ENCODE measurements at places on chromosomes 7 and 10.
A peak's percentile ranks its signal among the peaks of the same experiment; 100 is the strongest.

- peak; percentile 36 for DNase-seq
These were observed 71.2 kb upstream of the KCTD7 start for GRCh38 chr7:66557214-66558200.

DNA sequence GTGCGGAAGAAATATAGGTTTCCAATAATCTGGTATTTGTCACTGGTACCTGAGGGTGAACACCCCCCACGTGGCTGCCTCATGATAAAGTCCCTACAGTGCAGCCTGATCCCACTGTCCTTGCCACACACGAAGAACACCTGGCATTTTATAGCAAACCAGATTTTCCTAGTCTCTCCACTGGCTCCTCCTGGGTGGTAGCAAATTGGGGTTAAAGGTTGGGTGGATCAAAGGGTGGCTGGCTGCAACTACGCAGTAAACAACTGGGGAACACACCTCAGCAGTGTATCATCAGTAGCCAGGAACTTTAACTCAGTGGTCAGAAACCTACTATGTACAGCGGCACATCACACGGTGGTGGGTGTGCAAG lies 10.3 kb downstream of the SEPHS1 start:
- no peak for DNase-seq

DNA sequence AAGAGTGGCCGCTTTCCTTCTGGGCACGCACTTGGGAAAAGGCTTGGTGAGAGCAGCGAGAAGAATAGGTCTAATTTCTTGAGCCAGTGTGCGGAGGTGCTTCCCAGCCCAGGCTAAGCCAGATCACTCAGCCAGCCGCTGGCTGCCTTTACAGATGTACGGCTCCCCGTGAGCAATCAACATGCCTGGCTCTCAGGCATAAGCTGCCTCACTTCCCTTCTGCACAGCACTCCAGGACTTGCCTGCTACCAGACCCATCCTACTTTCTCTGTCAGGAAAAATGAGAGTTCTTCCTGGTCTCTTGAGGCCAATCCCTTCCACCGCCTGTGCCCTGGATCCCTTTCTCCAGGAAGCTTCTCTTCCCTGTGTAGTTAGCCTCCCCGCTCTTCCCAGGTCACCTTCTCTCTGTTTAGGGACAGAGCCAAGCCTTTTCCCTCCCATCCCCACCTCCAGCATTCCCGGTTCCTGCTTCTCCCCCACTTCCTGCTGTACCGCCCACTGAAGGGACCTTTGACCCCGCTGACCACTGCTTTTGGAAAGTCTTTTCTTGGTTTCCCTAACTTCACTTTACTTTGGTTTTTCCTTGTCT lies 1.1 kb upstream of the ACTR3C start:
- peak; percentile 8 for DNase-seq

DNA sequence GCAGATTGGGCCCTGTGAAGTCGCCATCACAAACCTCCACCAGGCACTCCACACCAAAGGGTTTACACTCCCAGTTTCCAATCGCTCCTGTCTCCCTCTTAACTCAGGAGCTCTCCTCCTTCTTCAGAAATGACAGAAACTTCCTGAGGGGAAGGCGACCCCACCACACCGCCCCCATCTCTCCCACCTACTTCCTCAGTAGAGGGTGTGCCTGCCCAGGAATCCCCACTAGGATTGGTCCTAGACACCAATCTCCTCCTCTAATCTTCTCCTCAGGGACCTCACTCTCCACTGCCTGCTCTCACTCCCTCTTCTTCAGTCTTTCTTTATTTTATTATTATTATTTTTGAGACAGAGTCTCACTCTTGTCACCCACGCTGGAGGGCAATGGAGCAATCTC lies 5.9 kb upstream of the INSIG1 start:
- no peak for DNase-seq

All from Kasumi-1 (cell line).